WTC11 (cell line): ENCODE measurements at places on chromosomes 3 and 15. TPM values are rescaled to one million over a fixed set of nuclear protein-coding genes. Genes with fewer than 3 reads are reported as not detected.

SOX2 gene
- total RNA-seq, result 189 to 245 TPM (median 239 TPM) in 3 replicates

GOLGA8G gene
- total RNA-seq, result not detected in 3 replicates

CCDC54 gene
- total RNA-seq, result not detected in 3 replicates

UBA3 gene
- total RNA-seq, result 69.6 to 75.9 TPM (median 75.0 TPM) in 3 replicates

MNS1 gene
- total RNA-seq, result 4.2 to 5.5 TPM (median 4.4 TPM) in 3 replicates

CKMT1B gene
- 35.4 to 41.5 TPM (median 37.3 TPM) in 3 replicates for total RNA-seq

RTP4 gene
- total RNA-seq, result not detected in 3 replicates

GP5 gene
- total RNA-seq, result 0.09 to 0.16 TPM (median 0.11 TPM) in 3 replicates

DNA sequence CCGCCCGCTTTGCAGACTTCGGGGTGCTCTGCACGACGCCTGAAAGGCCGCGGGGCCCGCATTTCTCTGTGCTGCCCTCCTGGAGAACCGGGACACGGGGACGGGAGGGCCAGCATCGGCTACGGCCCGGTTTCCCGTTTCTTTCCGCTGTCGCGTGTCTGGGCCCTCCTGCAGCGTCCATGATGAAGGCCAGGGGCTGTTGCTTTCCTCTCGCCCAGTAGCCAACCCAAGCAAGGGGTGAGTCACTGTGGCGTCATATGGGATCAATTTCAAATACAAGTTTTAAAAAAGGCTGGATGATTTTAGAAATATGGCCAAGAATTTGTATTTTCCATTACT lies 435 bp downstream of the SLC35G2 start:
- H3K4me3 ChIP-seq, result peak overlapping the region; percentile 87
- peak; percentile 35 for DNase-seq
- H3K27me3 ChIP-seq, result peaks cover 31% of the 10 kb centered on the region
- H3K36me3 ChIP-seq, result peaks cover 15% of the 10 kb centered on the region
- no peak overlapping the region for H3K27ac ChIP-seq

DNA sequence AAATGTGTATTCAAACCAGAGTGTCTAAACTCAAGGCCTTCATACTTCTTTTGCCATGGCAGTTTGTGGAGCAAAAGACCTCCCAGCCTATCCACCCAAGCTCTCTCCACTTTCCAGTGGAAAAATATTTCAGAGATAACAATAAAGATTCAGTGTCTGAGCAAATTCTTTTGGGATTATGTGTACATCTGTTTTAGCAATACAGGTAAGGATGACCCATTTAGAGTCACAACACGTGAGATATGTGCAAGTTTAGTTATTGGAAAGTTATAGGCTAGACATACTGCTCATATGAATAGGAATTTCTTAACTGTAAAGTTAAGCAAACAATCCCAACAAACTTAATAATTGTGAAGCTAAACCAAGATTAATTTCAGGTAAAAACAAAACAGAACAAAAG lies 174.5 kb upstream of the LRIG1 start:
- H3K27me3 ChIP-seq, result no peaks in the 10 kb centered on the region; the same call in 1 of the 2 replicates
- no peak for DNase-seq
- H3K4me3 ChIP-seq, result no peak overlapping the region
- no peaks in the 10 kb centered on the region for H3K36me3 ChIP-seq

GRCh38 chr3:35385271-35385670 lies 254.1 kb upstream of the ARPP21 start:
- H3K4me3 ChIP-seq, result no peak overlapping the region
- peaks cover 4% of the 10 kb centered on the region; the same call in 1 of the 2 replicates for H3K4me1 ChIP-seq
- H3K27ac ChIP-seq, result no peak overlapping the region
- no peaks in the 10 kb centered on the region for H3K27me3 ChIP-seq
- DNase-seq, result no peak

- no peaks in the 10 kb centered on the region for H3K27me3 ChIP-seq
- H3K4me3 ChIP-seq, result no peak overlapping the region
- peaks cover 7% of the 10 kb centered on the region for H3K4me1 ChIP-seq
- no peak overlapping the region for H3K27ac ChIP-seq
These were observed 447.8 kb downstream of the FHIT start for GRCh38 chr3:60803216-60804173.

DNA sequence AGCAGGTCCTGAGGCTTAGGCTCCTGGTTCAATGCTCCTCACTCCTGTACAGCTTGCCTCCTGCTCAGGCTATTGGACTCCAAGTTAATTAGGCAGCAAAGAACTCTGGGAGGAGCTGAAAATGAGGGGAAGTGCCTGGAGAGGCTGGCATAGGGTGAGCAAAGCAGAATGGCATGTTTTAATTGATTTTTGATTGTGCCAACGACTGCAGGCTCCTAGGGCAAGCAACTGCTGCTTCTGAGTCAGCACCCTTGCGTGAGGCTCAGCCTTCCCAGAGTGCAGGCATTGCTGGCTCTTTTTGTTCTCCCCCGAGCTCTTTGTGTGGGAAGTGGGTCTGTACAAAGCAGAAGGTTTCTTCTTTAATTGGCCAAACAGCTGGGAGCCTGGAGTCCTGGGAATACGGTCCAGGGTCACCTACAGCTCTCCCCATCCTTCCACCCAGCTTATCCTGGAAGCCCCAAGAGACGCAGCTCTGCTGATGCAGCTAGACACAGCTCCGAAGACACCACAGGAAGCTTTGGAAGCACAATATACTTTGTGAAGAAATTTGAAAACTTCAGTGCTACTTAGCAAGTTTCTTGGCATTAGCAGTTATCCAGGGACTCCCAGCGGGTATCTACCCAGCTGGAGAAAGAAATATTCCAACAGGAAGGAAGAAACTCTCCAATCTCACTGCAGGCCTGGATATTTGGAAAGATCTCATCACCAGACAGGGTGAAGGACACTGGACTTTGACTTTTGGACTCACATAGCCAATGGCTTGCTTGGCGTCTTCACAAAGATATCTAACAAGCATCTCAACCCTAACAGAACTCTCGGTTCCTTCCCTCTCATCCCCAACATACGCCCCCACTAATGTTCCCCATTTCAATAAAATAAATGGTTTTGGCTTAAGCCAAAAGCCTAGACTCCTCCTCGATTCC lies 76.8 kb downstream of the BDH1 start:
- no peaks in the 10 kb centered on the region; the same call in 1 of the 2 replicates for H3K27me3 ChIP-seq
- H3K4me3 ChIP-seq, result no peak overlapping the region
- DNase-seq, result no peak
- H3K36me3 ChIP-seq, result no peaks in the 10 kb centered on the region
- no peak overlapping the region for H3K27ac ChIP-seq

DNA sequence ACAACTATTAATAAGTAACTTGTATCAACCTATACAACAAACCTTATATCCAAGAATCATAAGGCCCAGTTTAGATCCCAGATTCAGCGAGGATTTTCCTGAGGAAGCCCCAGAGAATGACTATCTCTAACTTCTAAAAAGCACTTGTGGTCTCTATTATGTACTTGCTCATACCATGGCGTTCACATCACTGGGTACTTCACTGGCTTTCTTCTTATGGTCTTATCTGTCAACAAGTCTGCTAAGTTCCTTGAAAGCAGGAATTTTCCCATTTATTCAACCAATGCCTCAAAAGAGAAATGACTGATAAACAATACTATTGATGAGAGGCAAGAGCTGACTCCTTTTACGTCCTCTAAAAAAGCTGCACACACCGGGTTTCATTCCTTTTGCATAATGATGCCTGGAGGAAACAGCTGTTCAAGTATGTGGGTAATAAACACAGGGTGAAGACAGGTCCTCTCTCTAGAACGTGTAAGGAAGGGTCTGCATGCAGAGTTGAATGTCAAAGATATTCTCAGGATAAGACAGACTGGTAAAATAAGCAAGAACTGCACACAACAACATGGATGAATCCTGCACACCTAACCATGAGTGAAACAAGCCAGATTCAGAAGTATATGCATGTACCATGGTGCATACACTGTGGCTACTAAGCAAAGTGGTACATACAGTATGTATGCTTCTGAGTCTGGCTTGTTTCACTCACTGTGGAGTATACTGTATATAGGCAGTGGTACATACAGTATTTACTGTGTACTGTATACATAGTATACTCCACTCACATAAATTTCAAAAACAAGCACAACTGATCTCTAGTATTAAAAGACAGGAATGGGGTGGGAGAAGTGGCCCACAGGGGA lies 408.7 kb downstream of the SHQ1 start:
- H3K4me3 ChIP-seq, result no peak overlapping the region
- H3K36me3 ChIP-seq, result peaks cover 12% of the 10 kb centered on the region; the same call in 1 of the 2 replicates
- H3K27me3 ChIP-seq, result no peaks in the 10 kb centered on the region
- H3K4me1 ChIP-seq, result peaks cover 64% of the 10 kb centered on the region

DNA sequence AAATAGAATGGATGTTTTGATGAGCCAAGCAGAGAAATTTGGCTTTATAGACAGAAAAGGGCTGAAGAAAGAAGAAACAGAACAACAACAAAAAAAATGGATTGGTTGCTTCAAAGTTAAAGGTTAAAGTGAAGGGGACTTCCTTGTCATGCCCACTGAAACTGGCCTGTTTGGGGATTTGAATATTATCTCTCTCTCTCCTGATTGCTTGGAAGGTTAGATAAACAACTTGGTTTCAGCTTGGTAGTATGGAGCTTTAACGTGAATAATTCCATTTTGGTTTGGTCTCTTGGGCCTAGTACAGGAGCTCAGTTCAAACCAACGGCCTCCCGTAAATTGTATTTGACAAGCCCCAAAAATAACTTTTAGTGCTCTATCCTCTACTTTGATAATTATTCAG lies 70.8 kb upstream of the MBNL1 start:
- DNase-seq, result no peak
- H3K36me3 ChIP-seq, result no peaks in the 10 kb centered on the region
- peaks cover 2% of the 10 kb centered on the region; the same call in 1 of the 2 replicates for H3K4me1 ChIP-seq
- H3K4me3 ChIP-seq, result no peak overlapping the region
- H3K27ac ChIP-seq, result no peak overlapping the region
- no peaks in the 10 kb centered on the region for H3K27me3 ChIP-seq

DNA sequence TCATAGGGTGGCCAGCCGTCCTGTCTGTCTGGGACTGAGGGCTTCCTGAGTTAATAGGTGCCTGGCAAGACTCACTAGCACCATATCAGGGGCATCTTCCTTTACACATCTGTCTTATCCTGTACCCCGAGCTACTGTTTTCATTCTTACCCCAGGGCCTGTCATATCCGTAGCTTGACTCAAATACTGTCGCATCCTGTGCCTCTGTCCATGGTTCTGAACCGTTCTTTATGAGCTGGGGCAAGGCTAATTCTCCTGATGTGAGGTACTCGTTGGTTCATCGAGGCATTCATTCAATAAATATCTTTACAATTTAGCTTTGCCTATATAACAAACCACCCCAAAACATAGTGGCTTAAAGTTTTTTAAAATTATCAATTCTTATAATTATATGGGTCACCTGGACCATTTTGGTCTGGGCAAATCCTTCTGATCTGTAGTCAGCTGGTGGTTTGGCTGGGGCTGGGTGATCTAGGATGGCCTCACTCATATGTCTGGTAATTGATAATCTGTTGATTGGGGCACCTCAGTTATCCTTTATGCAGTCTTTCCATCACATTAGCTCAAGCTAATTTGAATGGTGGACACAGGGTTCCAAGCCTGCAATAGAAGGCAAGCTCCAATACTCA lies 121.2 kb downstream of the TLE3 start:
- H3K4me3 ChIP-seq, result no peak overlapping the region
- no peaks in the 10 kb centered on the region for H3K36me3 ChIP-seq
- no peak overlapping the region for H3K27ac ChIP-seq
- peak; percentile 60 for DNase-seq

DNA sequence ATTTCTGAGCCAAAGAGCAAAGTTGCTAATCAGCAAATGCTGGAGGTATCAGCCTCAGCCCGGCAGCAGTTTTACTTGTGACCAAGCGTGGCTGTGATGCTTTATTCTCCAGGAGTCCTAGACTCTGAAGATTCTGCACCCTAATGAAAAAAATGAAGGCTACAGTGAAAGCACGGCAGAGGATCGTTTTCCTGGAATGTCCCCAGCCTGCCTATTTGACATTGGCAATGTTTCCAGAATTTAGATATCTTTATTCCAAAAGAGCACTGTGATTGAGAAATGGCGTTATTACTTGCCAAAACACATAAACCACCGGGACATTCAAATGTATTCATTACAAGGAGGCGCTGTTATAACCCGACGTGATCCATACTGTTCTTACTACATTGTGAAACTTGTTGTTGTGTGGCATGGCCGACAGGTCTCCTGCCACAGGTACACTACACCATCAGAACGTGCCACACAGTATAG lies 263.8 kb downstream of the SLCO3A1 start:
- peaks cover 12% of the 10 kb centered on the region for H3K27me3 ChIP-seq
- H3K4me3 ChIP-seq, result no peak overlapping the region
- no peak for DNase-seq

DNA sequence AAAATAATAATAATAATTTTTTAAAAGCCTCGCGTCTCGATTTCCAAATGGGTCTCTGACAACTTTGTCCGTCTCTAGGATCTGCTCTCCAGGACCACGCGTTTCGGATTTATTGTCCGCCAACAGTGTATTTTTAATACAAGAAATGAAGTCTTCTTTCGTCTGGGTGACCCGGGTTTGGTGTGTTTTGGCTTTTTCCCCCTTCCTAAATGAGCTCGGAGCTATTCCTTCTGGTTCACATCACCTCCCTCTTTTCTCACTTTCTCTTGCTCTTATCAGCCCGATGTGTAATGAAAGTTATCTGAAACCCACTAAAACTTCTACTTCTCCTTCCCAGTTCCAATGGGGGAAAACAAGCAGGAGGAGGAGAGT lies 516.7 kb downstream of the MECOM start:
- peak overlapping the region; percentile 84 for H3K4me3 ChIP-seq
- DNase-seq, result no peak
- peaks cover 68% of the 10 kb centered on the region for H3K27me3 ChIP-seq
- peak overlapping the region; percentile 28 for H3K27ac ChIP-seq
- no peaks in the 10 kb centered on the region for H3K36me3 ChIP-seq
- H3K4me1 ChIP-seq, result peaks cover 50% of the 10 kb centered on the region

GRCh38 chr3:72077473-72078259 lies 292.7 kb upstream of the PROK2 start:
- H3K27me3 ChIP-seq, result peaks cover 3% of the 10 kb centered on the region; the same call in 1 of the 2 replicates
- no peak for DNase-seq
- peaks cover 32% of the 10 kb centered on the region for H3K36me3 ChIP-seq

- H3K36me3 ChIP-seq, result no peaks in the 10 kb centered on the region
- no peak overlapping the region for H3K27ac ChIP-seq
- H3K4me3 ChIP-seq, result no peak overlapping the region
- H3K27me3 ChIP-seq, result no peaks in the 10 kb centered on the region
- peaks cover 26% of the 10 kb centered on the region for H3K4me1 ChIP-seq
- no peak for DNase-seq
These were observed 32.0 kb downstream of the PIK3CA start for GRCh38 chr3:179179979-179180759.

GRCh38 chr3:48765376-48765775 lies 48.4 kb upstream of the IP6K2 start:
- H3K4me3 ChIP-seq, result no peak overlapping the region
- H3K27me3 ChIP-seq, result no peaks in the 10 kb centered on the region
- H3K27ac ChIP-seq, result no peak overlapping the region
- no peak for DNase-seq
- H3K4me1 ChIP-seq, result peaks cover 3% of the 10 kb centered on the region; the same call in 1 of the 2 replicates
- peaks cover 4% of the 10 kb centered on the region for H3K36me3 ChIP-seq

GRCh38 chr3:45567730-45568172 lies 26.8 kb upstream of the LIMD1 start:
- H3K4me3 ChIP-seq, result no peak overlapping the region
- DNase-seq, result no peak
- H3K27ac ChIP-seq, result no peak overlapping the region
- peaks cover 11% of the 10 kb centered on the region for H3K36me3 ChIP-seq
